ENCODE measurements at places on chromosomes 2 and 18. TPM values are rescaled to one million over a fixed set of nuclear protein-coding genes. Genes with fewer than 3 reads are reported as not detected.

DNA sequence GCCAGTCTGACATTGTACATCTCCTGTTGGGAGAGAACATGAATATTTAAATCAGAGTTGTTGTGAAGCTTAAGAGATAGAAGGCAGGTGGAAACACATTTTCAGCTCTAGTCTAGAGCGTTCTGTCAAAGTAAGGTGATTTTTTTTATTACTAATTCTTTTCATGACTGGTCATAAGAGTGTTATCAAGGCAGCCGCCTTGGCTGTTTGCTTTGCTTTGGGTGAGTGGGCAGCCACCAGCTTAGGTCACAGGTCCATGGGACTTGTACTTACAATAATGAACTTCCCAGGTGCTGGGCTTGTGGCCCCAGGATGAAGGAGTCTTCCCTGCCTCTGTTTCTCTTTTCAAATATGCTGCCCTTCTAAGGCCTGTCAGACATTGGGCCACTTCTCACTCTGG, 256.3 kb downstream of the SRBD1 start:
- peaks cover 15% of the 10 kb centered on the region for H3K4me1 ChIP-seq
- H3K27ac ChIP-seq = no peak overlapping the region
- no peak for DNase-seq
- H3K27me3 ChIP-seq = no peaks in the 10 kb centered on the region
- no peaks in the 10 kb centered on the region for H3K36me3 ChIP-seq
- no peak overlapping the region for H3K4me3 ChIP-seq

GRCh38 chr18:48660346-48661228, 121.8 kb downstream of the CTIF start:
- peak overlapping the region; percentile 51 for H3K27ac ChIP-seq
- no peak overlapping the region for H3K4me3 ChIP-seq
- H3K27me3 ChIP-seq = no peaks in the 10 kb centered on the region
- peaks cover 4% of the 10 kb centered on the region for H3K36me3 ChIP-seq
- H3K4me1 ChIP-seq = peaks cover 32% of the 10 kb centered on the region

- H3K36me3 ChIP-seq = no peaks in the 10 kb centered on the region
- no peak overlapping the region for H3K4me3 ChIP-seq
- peaks cover 70% of the 10 kb centered on the region for H3K27me3 ChIP-seq
Measured at GRCh38 chr18:37554399-37554787, 11.2 kb downstream of the CELF4 start.

DNA sequence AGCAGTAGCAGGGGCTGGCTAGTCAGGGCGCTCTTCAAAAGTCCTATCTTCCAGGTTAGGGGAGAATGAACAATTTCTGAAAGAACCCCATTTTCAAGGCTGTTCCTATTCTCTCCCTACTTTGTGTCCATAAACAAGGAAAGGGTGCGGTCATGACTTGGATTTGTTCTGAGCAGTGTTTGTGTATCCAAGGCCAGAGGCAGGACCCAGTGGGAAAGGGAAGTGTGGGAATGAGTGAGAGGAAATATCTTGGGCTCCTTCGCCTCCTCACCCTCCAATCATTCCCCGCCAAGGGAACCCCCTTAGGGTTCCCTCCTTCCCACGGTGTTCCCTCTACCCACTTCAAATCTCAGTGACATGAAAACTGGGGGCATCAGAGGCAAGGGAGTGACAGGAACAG, 25.5 kb upstream of the SPTBN1 start:
- no peak overlapping the region for H3K27ac ChIP-seq
- DNase-seq = no peak
- no peak overlapping the region for H3K4me3 ChIP-seq
- H3K27me3 ChIP-seq = no peaks in the 10 kb centered on the region

- no peak overlapping the region for H3K27ac ChIP-seq
- peak overlapping the region; percentile 72 for H3K4me3 ChIP-seq
Measured at GRCh38 chr2:219569041-219569440, 2.3 kb downstream of the OBSL1 start.

DTNA gene
- 13.3 TPM for total RNA-seq
